ENCODE measurements at places on chromosomes 4 and X.

- DNase-seq: no peak
Observed at GRCh38 chrX:15522464-15522863, 21.9 kb downstream of the BMX start.

DNA sequence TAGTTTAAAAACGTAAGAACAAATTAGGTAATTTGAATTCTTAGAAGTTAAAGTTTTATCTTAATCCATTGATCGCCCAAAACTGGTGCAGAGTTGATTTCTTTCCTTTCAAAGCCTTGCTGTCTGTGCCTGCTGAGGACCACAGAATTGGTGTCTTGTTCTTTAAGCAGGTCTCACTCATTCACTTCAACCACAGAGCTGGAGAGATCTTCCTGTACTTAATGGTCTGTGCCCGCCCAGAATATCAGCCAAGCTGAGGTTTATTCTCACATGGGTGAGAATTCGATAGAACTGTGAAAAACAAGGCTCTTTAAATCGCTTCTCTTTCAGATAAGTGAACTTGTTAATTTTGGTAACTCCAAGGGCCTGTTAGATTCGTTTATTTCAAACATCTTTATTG lies 31.6 kb downstream of the DCUN1D4 start:
- DNase-seq: no peak

GRCh38 chrX:45803383-45803921 lies 602.8 kb upstream of the DIPK2B start:
- no peak for DNase-seq

- DNase-seq: no peak
Observed at GRCh38 chr4:37922328-37922727, 31.4 kb downstream of the TBC1D1 start.

DNA sequence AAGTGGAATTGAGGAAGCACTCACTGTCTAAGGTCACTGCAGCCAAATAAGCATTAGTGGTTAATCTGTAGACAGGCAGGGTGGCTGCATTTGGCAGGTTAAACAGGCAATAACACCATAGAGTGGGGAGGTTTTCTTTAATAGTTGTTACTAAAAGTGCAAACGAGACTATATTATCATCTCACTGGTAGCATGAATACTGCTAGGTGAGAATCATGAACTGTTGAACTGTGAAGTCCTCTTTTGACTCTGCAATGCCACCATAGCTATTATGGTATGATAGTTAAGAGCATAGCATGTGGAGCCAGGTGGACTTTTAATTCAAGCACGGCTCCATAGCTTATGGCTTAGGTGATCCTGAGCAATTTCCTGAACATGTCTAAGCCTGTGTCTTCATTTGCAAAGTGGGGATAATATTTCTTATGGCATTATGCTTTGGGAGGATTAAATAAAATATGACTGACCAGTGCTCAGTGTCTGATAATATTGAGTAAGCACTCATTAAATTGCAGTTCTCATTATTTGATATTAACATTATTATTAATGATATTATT lies 235.6 kb upstream of the HHIP start:
- no peak for DNase-seq

GRCh38 chr4:27515140-27515539 lies 654.5 kb downstream of the STIM2 start:
- no peak for DNase-seq

DNA sequence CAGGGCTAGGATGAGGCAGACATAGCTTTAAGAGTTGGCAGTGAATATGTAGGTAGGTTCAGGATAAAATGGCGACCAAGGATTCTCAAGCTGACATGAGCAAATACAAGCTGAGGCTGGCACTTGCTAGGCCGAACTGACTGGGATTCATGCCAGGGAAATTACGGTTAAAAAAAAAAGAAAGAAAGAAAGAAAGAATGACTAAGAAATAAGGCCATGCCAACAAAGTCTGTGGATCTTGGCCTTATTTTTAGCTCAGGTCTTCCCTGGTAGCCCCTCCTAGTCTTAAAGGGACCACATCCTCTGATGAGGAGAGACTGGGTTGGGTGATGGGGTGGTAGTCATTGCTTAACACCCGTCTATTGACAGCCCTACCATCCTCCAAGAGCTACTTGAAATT lies 64.4 kb upstream of the KLHL13 start:
- no peak for DNase-seq

- no peak for DNase-seq
Observed at GRCh38 chrX:108699368-108699767, 37.0 kb downstream of the IRS4 start.

DNA sequence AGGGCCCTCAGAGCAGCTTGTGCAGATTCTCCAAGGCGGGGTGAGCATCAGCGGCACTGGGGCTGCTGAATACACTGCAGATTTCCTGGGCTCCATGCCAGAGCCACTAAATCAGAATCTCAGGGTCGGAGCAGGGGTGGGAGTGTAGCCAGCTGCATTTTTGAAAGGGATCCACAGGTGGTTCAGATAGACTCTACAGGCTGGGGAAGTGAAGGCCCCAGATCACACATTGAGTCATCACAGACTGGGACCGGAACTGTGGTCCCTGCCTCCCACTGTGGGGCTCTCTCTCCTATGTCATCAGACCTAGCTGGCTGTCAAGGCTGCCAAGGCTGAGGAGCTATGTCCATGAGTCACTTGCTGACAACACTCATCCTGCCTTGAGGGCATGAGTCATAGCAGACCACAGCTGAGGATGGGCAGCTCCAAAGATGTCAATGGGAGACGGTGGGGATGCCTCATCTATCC lies 162.3 kb upstream of the MAMLD1 start:
- no peak for DNase-seq

- no peak for DNase-seq
Observed at GRCh38 chr4:153383131-153383530, 38.6 kb downstream of the MND1 start.

DNA sequence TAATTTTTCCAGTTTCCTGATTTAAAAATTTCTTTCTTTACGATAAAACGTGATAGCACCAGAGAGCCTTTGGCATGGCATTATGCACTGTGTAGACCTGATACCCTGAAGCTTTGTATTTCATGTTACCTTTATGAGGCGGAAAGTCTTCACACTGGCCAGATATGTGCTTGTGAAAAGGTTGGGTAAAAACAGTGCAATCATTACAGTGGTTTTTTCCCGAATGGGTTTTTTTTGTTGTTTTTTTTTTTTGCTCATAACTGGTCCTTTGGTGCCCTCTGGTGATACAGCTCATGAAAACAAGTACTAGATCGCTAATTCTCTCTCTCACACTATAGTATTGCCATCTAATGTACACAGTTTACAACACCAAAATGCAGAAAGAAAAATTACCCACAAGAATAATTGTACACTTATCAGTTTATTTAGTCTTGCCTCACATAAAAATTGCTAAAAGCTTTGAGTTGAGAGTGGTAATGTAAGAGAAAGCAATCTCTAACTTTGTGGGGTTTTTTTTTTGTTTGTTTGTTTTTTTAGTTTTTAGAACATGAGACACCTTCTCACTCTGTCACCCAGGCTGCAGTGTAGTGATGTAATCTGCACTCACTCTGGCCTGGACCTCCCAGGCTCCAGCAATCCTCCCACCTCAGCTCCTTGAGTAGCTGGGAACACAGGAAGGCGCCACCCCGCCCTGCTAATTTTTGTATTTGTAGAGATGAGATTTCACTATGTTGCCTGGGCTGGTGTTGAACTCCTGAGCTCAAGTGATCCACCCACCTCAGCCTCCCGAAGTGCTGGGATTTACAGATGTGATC lies 21.3 kb downstream of the SPCS3 start:
- DNase-seq: no peak

Data from activated naive CD4-positive, alpha-beta T cell (primary cell).